Fibroblast of skin of right quadriceps (primary cell): ENCODE measurements at places on chromosomes 2 and 18.
A peak's percentile ranks its signal among the peaks of the same experiment; 100 is the strongest.

GRCh38 chr18:61666876-61667590 is 225.8 kb downstream of the RNF152 start:
- DNase-seq = no peak

GRCh38 chr2:138335036-138335435 is 166.5 kb upstream of the SPOPL start:
- no peak for DNase-seq

DNA sequence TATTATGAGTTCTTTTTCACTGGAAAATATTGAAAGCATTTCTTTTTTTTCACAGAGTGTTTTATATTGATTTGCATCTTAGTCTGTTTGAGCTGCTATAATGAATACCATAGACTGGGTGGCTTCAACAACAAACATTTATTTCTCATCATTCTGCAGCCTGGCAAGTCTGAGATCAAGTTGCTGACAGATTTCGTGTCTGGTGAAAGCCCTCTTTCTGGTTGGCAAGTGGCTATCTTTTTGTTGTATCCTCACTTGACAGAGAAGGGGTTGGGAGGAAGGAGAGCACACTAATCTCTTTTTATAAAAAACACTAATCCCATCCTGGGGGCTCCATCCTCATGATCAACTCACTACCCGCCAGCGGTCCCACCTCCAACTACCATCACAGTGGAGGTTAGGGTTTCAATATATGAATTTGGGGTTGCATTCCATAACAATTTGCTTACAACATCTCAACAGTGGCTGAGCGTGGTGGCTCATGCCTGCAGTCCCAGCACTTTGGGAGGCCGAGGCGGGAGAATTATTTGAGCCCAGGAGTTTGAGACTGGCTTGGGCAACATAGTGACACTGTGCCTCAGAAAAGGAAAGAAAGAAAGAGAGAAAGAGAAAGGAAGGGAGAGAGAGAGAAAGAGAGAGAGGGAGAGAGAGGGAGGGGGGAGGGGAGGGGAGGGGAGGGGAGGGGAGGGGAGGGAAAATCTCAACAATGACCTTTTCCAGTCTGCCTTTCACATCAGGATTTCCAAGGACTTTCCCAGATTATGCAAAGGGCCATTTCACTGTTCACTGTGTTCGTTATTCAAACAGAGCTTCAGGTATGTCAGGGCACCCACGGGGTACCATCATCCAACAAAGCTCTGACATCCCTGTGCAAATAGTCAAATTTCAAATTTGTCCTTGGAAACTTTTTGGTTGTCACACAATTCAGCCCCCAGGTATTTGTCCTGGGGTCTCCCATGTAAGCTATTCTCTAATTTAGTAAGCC is 111.1 kb downstream of the AP1S3 start:
- no peak for DNase-seq

GRCh38 chr18:63878925-63879324 is 8.6 kb upstream of the SERPINB2 start:
- no peak for DNase-seq

DNA sequence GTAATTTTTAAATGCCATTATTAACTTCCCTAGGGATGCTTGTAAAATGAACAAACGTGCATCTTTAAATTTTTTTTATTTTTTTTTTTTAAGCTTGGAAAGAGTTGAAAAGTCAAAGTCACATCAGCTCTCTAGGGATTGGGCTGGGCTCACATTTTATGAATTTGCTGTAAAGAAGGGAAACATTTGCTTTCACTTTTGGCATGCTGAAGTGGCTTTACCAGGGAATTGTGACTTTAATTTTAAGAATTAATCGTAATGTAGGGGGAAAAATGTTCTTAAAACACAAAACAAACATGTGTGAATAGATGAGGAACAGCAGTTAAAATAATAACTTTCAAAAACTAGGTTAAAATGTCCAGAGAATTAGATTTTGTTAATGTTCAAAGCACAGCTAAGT is 123.0 kb downstream of the AGAP1 start:
- DNase-seq = peak; percentile 23

GRCh38 chr2:127106457-127106990 is 430 bp downstream of the BIN1 start:
- DNase-seq = no peak

GRCh38 chr2:29066997-29067605 is 7.2 kb downstream of the PCARE start:
- no peak for DNase-seq

- DNase-seq = peak; percentile 42
These were observed 7.9 kb upstream of the CFAP36 start for GRCh38 chr2:55511508-55512124.

- no peak for DNase-seq
These were observed 6.9 kb upstream of the POU3F3 start for GRCh38 chr2:104846786-104847585.

DNA sequence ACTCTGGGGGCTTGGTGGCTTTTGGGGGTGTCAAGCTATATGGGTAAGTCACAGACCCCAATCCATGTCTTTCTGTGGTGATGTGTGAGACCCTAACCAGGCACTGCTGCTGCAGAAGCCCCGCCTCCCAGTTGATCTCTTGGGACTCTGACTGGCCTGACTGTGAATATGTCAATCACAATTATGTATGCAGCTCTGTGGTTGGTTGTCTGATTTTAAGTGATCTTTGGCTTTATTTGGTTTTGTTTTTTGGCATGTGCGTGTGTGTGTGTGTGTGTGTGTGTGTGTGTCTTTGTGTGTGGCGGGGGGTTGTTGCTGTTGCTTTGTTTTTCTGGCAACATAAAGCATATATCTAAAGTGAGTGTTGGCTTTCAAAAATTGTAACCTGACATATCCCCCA is 78.5 kb upstream of the GLS start:
- DNase-seq = no peak

GRCh38 chr2:6932828-6933227 is 15.6 kb downstream of the RNF144A start:
- no peak for DNase-seq

DNA sequence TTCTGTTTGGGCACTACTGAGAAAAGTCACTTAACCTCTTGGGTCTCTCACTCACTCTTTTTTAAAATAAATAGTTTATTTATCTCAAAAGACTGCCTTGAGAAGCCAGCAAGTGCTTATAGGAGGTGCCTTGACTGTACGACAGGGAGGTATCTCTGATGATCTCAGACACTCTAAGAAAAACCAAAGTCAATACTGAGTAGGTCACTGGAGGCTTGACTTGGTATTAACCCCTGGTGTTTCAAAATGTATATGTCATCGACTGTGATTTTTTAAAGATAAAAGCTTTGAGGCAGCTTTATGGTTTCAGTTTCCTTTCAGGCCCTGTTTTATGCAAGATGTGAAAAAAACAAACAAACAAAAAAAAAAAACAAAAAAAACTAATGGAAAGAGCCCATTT is 33.7 kb downstream of the MREG start:
- DNase-seq = no peak

DNA sequence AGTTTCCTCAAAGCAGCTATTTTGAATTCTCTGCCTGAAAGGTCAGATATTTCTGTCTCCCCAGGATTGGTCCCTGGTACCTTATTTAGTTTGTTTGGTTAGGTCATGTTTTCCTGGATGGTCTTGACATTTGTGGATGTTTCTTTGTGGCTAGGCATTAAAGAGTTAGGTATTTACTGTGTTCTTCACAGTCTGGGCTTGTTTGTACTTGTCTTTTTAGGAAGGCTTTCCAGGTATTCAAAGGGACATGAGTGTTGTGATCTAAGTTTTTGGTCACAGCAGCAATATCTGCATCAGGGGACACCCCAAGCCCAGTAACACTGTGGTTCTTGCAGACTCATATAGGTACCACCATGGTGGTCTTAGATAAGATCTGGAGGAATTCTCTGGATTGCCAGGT is 11.8 kb downstream of the MYO3B start:
- no peak for DNase-seq

DNA sequence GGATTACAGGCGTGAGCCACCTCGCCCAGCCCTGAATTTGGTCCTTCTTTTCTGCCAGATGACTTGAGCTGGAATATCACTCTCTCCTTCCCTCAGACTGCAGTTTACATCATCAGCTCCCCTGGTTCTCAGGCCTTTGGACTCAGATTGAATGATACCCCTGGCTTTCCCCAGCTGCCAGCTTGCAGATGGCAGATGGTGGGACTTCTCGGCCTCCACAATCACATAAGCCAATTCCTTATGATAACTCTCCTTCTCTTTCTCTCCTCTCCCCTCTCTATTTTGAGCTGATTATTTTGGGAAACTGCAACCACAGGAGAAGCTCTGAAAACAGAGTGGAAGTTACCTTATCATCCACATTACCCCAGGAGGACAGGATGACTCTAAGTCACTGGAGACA is 33.4 kb upstream of the ATP8B1 start:
- DNase-seq = no peak

GRCh38 chr2:74119339-74119738 is 28.4 kb downstream of the BOLA3 start:
- DNase-seq = no peak

DNA sequence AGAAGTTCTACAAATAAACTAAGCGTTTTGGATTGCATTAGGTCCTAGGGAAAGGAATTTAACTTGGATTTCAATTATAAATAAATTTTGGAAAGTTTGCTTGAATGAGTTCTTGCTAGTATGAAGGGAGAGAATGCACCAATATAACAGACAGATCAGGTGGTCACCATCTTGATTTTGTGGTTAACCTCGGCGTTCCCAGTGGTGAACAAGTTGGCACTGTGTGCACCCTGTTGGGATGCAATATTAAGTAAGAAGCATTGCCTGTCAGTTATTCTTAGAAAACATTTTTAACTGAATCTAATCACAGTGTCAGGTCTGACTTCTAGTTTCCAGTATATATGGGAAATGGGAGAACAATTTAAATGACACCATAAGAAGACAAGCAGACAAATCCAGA is 673.4 kb downstream of the SLC4A3 start:
- DNase-seq = no peak

GRCh38 chr2:105571445-105571987 is 172.7 kb upstream of the FHL2 start:
- DNase-seq = no peak

- DNase-seq = peak; percentile 52
These were observed 338.4 kb upstream of the SLC39A10 start for GRCh38 chr2:195318440-195319111.

- no peak for DNase-seq
These were observed 275.5 kb downstream of the SS18 start for GRCh38 chr18:25814841-25815458.

DNA sequence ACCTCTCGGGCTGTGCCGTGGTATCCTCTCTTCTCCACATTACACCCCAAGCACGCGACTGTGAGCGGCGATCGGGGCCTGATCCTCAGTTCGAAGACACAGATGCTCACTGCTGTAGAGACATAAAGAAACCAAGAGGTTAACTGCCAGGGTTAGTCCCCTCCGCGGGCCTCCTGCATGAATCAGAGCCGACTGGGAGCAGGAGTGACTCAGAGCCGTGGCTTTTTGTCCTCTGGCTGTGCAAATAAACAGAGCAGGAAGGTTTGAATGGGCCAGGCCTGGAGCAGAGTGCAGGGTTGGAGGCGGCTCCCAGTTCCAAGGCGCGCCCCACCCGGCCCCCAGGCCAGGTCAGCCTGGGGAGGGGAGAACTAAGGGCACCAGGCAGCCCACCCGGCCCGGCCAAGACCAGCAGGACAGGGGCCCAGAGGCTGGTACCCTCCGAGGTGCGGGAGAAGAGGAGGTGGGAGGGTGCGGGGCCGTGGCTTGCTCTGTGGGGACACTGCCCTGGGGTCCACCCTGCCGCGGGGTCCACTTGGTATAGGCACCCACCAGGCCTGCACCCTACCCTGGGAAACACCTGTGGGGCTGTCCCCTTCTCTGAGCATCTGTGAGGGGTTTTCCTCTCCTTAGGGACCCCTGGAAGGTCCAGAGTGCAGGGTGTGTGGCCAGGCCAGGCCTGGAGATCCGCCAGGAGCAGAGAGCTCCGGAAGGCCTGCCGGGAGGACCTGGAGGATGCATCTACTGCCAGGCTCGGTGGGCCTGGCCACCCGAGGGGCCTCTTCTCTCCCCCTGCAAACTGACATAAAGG is 16.5 kb downstream of the TWIST2 start:
- peak; percentile 100 for DNase-seq

- DNase-seq = no peak
These were observed 97.1 kb downstream of the USP40 start for GRCh38 chr2:233469261-233470010.

DNA sequence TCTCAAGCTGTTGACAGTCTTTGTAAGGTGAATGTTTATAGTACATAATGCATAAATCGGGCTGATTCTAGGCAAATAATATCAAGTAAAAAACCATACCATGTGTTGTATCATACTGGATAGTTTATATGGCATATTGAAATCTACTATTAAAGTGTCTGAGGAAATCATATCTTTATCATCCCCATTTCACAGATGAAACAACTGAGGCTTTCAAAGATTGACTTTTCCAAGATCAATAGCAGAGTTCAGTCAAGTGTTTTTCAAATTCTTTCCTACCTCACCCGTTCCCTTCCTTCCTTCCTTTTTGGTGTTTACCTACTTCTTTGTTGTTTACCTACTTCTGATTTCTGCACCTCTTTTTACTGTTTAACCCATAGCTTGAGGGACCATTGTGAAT is 2.0 kb downstream of the LYPD6 start:
- no peak for DNase-seq

GRCh38 chr2:41293491-41293890 is 754.3 kb upstream of the PKDCC start:
- no peak for DNase-seq

DNA sequence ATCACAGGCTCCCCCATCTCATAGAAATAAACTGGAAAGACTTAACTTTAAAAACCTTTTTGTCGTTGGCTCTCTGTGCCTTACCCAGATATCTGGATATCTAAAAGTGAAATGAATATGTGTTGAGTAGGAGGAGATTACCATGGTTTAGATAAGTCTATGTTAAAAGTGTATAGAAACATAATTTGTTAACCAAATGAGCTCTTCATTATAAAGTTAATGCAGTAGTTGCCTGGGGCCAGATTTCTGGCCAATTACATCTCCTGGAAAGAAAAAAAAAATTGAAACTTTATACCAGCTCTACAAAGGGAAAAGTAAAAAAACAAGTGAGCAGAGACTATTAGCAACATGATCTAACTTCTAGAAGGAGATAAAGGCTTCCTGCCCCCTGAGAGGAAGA is 259.6 kb upstream of the UBE2E3 start:
- no peak for DNase-seq
